ENCODE measurements at places on chromosomes 7 and 10.
A peak's percentile ranks its signal among the peaks of the same experiment; 100 is the strongest.

DNA sequence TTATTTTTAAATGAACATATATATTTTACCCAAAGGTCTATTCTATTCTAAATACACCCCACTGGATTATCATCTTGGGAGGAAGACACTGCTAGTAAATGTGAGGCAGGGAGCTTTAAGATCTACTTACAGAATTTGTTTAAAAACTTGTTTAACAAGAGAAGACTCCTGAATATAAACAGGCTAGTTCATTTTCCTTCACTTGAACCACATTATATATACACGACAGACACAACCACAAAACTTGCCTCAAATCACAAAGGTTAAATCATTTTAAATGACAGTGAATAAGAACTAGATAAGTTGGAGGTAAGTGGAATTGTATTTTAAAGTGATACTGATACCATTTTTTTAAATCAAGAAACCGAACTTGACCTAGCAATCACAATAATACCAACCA lies 109.2 kb downstream of the ATE1 start:
- no peak for DNase-seq

DNA sequence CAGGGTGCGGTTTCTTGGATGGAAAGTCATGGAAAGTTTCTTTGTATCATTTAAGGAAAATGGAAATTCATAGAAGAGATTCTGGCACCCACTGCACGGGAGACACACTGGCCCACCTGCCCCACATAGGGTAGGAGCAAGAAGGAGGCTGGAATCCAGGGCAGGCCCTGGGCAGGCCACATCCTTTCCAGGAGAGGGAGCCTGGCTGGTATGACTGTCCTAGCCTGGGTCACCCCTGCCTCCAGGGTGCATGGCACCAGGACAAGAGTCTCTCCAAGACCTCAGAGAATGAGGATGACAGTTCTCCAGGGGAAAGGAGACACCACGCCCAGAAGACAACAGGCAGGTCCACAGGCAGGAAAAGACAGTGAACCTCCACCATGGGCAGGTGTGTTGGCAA lies 297.2 kb downstream of the TCERG1L start:
- no peak for DNase-seq

GRCh38 chr10:113073549-113074189 lies 123.6 kb downstream of the TCF7L2 start:
- DNase-seq = no peak

- DNase-seq = no peak
Observed at GRCh38 chr7:14751461-14751860, 151.1 kb downstream of the DGKB start.

DNA sequence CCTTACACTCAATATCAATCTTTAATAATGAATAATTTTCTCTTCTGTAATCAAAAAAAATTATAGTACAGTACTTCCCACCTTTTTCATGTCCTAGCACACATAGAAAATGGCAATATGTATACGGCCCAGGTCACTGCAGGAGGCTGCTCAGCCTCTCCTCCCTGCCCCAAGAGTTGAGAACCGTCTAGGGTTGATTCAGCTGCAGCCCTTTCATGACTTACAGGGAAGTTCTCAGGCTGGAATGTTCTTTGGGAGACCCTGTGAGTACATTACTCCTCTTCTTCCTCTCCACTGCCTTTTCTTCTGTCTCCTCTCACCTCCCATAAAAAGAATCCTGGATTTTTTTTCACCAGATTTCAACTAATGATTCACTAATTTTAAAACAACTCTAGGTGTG lies 180.0 kb downstream of the HDAC9 start:
- DNase-seq = no peak

DNA sequence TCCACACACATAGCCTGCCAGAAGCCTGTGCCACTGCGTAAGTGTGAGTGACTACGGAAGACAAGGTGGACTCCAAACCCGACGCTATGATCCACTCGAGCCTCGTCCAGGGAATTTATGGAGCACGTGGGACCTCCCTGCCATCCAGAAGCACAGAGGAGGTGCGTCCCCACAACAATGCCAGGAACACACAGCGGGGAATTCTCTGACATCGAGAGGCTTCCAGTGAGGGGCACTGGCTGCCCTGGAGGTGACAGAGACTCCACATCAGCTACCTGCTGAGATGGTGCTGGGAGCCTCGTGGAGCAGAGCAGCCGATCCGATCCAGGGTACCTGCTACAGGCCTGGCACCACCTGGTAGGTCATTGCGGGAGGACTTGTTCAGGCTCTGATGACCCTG lies 72.2 kb upstream of the INSIG1 start:
- DNase-seq = no peak

DNA sequence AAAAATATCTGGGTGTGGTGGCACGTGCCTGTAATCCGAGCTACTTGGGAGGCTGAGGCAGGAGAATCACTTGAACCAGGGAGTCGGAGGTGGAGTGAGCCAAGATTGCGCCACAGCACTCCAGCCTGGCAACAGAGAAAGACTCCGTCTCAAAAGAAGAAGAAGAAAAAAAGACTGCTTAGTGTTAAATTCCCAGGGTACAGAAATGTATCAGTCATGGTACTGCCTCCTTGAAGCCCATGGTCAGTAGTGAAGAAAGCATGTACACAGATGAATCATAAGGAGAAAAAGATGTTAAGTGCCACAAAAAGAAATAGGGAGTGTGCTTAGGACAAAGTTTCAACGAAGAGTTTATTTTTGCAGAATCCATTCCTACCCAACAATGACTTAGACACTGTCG lies 62.5 kb upstream of the KMT2E start:
- DNase-seq = no peak

- no peak for DNase-seq
Observed at GRCh38 chr7:85292908-85293576, 106.2 kb upstream of the SEMA3D start.

- no peak for DNase-seq
Observed at GRCh38 chr7:132805766-132806165, 229.5 kb upstream of the PLXNA4 start.

GRCh38 chr7:27166531-27167505 lies 1.5 kb upstream of the HOXA9 start:
- no peak for DNase-seq

- DNase-seq = no peak
Observed at GRCh38 chr7:83956104-83956503, 238.5 kb downstream of the SEMA3A start.

DNA sequence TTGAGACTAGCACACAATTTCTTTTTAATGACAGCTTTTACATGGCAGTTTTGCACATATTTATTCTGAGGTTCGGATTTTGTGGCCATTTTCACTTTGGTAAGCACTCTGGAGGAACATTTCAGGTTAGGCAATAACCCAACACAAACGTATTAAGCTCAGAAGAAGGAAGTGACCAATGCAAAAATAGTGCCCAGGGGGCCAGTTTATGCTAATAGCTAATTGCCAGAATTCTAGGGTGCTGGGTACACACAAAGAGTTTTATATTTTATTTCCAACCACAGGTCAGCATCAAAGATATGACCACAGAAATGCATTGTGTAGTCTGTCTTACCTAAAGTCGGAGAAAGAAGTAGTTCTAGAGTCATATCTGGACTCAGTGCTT lies 8.4 kb upstream of the AGR2 start:
- no peak for DNase-seq

DNA sequence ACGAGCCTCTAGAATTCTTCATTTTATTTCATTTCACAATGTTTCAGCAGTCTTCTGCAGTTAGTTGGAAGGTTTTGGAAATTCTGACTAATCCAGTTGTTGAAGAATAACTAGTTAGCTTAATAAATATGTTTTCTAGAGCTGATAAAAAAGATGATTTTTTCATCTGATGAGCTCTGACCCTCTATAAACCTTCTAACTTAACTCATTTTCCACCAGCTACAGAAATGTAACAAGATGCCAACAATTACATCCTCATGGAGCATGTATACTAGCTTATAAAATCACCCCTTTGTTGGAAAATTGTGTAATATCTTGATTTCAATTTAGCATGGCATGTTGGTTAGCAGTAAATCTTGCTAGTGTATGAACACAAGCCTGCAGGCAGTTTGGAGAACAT lies 33.1 kb downstream of the KAT6B start:
- DNase-seq = no peak

DNA sequence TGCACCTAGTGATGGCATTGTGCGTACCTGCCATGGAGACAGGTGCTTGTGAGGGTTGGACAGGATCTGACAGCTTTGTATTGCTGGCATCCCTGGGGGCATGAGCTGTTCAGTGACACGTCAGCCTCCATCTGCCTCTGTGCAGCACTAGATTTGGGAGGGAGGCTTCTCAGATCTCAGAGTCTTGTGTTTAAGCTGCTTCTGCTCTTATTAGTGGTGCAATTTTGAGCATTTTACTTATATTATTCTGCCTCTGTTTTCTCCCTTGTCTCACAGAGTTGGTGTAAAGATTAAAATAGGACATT lies 5.1 kb downstream of the ARHGAP22 start:
- no peak for DNase-seq

- no peak for DNase-seq
Observed at GRCh38 chr7:55535617-55536016, 36.7 kb downstream of the VOPP1 start.

GRCh38 chr10:125624800-125625199 lies 58.2 kb downstream of the TEX36 start:
- DNase-seq = no peak

- DNase-seq = no peak
Observed at GRCh38 chr7:107474104-107474521, 4.3 kb downstream of the GPR22 start.

- DNase-seq = no peak
Observed at GRCh38 chr7:116236020-116236630, 25.8 kb downstream of the TES start.

GRCh38 chr10:94320285-94320914 lies 42.3 kb downstream of the NOC3L start:
- DNase-seq = peak; percentile 20

DNA sequence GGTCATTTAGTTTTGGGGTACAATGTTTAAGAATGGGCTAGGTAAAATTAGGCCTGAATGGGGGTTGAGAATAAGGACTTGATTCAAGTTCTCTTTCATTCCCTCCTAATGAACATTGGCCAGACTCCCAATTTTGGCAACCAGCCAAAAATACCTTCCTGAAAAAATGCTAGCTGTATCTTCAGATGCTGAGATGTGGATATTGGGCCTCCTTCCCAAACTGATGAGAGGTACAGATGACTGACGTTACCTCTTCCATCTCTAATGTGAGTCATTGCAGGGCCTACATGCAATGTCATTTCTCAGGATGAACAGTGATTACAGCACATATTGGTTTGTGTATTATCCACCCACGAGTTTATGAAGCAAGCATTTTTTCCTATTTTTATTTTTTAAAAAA lies 151.6 kb downstream of the SND1 start:
- DNase-seq = no peak

DNA sequence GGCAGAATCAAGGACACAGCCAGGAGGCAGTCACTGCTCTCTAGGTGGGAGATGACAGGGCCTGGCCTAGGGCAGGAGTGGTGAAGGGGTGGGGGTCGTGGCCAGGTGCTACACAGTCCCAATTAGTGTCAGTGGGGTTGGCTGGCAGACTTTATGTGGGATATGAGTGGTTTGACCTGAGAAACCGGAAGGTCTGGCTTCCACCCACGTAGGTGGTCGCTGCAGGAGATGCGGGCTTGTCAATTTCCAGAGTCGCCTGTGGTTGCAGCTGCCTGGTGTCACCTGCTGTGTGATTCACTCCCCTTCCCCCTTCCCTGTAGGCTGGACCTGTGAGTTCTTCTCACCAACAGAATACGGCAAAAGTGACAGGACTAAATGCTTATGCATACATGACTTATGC lies 124.3 kb downstream of the KLF6 start:
- DNase-seq = no peak

- no peak for DNase-seq
Observed at GRCh38 chr10:32961895-32962369, 3.9 kb upstream of the ITGB1 start.

DNA sequence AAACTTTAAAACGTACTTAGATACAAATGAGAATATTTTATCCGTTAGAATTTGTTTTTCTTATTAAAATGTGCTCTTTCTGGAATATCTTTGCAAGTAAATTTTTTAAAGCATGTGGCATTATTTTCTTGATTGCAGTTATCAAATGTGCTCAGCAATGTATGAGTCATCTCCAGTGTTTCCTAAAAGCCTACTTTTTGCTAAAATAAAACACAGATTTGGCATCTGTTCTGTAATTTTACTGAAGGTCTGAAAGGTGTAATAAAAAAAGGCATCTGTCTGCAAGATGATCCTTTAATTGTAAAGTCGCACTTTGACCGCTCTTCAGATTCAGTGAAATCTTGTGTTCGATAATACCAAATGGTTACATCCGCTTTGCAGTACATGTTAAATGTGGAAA lies 3.4 kb downstream of the GNAT3 start:
- no peak for DNase-seq

DNA sequence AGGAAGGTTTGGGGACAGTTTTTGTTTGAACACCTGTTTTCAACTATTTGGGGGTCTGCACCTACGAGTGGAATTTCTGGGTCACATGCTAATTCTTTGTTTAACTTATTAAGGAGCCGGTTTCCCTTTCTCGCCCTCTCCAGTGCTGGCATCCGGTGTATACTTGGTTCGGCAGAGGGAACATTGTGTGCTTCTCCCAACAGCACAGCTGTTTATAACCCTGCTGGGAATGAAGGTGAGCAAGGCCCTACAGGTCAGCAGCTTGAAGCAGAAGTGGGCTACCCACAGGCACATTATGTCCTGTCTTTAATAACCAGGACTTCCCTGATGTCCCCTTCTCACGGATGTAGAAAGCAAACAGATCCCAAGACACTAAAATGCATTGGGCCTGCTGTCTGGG lies 87.5 kb upstream of the PDCD4 start:
- no peak for DNase-seq

GRCh38 chr10:119758448-119759195 lies 32.8 kb downstream of the INPP5F start:
- DNase-seq = no peak

GRCh38 chr10:43399320-43400310 lies 9.4 kb downstream of the HNRNPF start:
- no peak for DNase-seq

DNA sequence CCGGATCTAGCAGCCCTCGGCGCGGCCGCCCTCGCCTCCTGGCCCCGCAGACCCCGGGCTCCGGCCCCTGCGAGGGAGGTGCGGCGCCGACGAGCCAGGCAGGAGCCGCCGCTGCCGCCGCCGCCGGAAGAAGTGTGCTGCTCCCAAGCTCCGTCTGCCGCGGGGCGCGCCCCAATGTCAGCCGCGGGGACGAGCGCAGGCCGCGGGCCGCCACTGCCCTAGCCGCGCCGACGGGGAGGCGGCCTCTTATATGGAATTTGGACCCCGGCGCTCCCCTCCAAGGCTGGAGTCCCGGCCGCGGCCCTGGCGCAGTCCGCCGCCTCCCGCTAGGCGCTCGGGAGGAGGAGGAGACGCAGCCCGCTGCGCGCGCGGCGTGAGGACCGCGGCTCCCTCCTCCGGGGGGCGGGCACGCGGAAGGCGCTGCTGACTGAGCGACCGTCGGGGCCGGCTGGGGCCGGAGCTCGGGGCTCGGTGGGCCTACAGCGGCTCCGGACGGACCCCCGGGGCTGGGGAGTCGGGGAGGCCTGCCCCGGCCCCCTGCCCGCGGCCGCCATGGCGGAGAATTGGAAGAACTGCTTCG lies at the start of gene TRIM8:
TSS of gene TRIM8 (plus strand) at position 414 of the 580 bp plus-strand sequence. CDS start at position 553, 139 bp downstream.
- DNase-seq = no peak

- no peak for DNase-seq
Observed at GRCh38 chr7:88042803-88043202, 108.8 kb downstream of the ADAM22 start.

- DNase-seq = no peak
Observed at GRCh38 chr7:35252612-35253459, 1.1 kb downstream of the TBX20 start.

- DNase-seq = no peak
Observed at GRCh38 chr10:63712717-63713115, 191.5 kb downstream of the REEP3 start.

GRCh38 chr10:44571701-44572100 lies 186.8 kb upstream of the CXCL12 start:
- no peak for DNase-seq

- DNase-seq = no peak
Observed at GRCh38 chr10:49023752-49024151, 84.1 kb upstream of the LRRC18 start.
